Right renal pelvis (tissue), 4 donors: ENCODE measurements at places on chromosomes 11 and 22.

DNA sequence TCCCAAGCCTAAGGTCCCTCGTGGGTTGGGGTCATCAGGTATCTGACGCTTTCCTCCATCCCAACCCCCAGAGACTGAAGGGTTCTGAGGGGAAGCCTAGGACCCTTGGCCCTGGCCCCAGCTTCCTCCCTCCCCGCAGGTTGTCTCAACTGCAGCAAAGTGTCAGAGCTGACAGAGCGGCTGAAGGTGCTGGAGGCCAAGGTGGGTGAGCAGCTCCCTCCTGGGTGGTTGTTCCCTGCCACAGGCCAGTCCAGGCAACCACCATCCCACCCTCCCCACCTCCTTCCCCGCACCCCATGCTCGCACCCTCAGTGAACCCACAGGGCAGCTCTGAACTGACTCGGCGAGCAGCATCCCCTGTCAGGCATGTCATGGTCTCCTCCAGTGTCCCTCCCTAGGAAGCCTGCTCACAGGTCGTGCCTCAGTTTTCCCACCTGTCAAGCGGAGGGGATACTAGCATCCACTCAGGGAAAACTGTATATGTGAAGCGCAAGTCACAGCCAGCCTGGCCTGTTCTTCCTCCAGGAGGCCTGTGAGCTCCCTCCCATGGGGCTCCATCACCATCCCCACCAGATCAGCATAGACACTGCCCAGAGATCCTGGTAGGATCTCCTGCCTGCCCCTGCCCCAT, 20.8 kb downstream of the EMID1 start:
- no peak for DNase-seq

- DNase-seq, result no peak
These were observed 101.7 kb downstream of the FAM181B start for GRCh38 chr11:82631722-82632630.

DNA sequence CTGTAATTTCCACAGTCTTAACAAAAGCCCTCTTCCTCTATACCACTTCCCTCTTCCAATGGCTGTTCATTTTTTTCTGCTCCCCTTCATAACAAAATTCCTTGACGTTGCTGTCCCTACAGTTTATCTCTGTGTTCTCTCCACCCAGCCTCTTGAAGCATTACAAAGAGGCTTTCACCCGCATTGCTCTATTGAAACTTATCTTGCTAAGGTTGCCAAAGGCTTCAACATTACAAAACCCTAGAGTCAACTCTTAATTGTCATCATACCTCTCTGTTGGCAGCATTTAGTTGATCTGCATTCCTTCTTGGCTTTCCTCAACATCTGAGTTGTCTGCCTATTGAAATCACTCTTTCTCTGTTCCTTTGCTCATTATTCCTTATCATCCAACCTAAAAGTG, 1055.7 kb downstream of the JRKL start:
- no peak for DNase-seq

DNA sequence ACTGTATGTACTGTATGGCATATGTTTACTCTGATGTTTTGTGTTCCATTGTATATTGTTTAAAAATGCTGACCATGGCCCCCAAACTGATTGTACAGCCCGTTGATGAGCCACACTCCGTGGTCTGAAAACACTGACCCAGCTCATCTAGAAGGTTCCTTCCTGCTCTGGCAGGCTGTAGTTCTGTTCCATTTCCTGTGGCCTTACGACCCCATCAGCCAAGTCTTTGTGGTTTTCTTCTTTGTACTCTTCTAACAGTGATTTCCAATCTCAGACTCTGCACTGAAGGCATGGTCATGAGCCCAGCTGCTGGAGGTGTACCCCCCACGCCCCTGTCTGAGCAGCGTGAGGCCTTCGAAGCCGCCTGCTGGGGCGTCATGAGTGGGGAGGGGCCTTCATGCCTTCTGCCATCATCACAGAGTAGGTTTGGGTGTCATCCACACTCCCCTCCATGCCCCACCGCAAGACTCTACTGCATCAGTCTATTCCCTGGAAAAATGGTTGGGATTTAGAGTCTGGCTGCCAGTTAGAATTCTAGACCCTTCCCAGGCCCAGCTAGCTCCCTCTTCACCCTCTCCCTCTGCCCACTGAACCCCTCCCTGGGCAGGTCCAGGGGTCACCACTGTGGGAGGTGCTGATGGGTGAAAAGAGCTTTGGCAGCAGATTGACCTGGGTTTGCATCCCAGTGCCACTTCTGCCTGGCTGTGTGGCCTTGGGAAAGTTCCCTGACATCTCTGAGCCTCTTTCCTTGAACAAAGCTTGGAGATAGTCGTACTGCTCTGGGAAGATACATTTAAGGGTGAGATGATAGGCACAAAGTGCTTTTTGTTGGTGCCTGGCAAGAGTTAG, 11.3 kb upstream of the C11orf96 start:
- no peak for DNase-seq

DNA sequence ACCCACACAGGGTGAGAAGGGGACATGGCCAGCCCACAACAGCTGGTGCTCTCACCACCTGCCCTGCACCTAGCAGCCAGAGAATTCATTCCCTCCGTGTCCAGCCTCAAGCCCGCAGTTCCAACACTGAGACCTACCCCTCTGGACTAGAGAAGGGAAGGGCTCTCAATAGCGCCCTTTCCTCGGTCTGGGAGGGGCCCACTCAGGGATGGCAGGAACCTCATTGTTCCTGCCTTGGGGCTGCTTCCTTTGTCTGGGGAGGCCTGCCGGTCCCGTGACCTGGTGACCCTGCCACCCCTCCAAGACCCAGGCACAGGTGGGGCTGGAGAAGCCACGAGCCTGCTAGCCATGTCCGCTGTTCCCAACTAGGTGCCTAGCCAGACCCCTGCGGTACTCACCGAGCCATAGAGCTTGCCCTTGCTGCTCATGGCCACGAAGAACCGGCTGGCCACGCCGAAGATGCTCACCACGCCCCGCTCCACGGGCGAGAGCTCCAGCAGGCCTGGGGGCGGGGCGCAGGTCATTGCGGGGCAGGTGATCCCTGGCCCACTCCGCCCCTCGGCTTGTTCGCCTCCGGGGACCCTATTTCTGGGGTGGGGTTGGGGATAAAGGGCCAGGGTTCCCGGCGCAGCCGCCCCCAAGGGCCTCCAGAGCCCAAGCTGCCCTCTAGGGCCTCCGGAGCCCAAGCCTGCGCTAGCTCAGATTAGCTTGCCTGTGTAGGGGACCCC, 1.4 kb downstream of the FGF4 start:
- DNase-seq, result no peak

- DNase-seq, result no peak
These were observed 46.1 kb downstream of the ALX4 start for GRCh38 chr11:44263738-44264437.

GRCh38 chr22:36778020-36778419, 2.1 kb upstream of the IFT27 start:
- DNase-seq, result no peak

- DNase-seq, result no peak
These were observed 359.5 kb downstream of the TMEM135 start for GRCh38 chr11:87397011-87397865.

DNA sequence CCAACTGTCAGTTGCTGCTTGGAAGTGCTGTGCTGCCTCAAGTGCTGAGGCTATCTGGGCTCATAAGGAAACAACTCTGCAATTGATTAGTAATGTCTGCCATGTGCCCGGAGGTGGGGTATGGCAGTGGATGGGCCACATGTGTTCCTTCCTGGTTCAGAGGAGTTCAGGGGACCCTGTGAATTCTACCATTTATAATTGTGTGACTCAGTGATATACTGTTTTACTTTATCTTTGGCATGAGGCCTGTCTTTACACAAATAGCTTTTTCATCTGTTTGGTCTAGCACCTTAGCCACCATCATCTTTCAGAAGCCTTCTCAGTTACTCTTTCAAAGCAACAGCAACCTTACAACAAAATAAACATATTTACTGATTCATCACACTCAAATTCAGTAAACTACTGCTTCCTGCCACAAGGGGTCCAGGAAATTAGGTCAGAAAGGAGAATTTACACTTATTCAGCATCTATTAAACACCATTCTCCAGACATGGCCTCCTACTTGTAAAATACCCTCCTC, 20.9 kb downstream of the DKK3 start:
- DNase-seq, result no peak

- no peak for DNase-seq
These were observed 103.8 kb upstream of the CRYBB3 start for GRCh38 chr22:25095869-25096268.

DNA sequence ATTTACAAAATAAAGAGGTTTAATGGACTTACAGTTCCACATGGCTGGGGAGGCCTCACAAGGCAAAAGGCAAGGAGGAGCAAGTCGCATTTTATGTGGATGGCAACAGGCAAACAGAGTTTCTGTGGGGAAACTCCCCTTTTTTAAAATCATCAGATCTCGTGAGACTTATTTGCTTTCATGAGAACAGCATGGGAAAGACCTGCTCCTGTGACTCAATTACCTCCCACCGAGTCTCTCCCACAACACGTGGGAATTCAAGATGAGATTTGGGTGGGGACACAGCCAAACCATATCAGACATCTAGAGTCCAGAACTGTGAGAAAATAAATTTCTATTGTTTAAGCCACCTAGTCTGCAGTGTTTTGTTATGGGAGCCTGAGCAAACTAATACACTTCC, 80.8 kb downstream of the ME3 start:
- no peak for DNase-seq

DNA sequence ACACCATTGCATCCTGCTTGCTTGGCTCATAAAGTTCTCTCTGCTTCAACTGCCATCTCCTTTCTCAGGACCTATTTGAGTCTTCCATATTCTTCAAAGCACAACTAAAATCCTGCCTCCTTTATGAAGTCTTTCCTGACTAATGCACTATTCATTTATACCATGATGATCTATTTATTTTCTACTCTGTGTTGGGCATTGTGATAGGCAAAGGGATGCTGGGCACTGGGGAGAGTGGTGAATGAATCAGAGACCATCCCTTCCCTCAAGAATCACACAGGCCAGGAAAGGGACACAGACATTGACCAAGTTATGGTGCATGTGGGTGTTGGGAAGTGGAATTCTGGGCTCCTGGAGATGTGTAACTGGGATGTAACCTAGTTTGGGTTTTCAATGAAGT, 86.9 kb downstream of the CACNG2 start:
- DNase-seq, result no peak

GRCh38 chr11:77654770-77655434, 17.3 kb upstream of the CLNS1A start:
- DNase-seq, result no peak

DNA sequence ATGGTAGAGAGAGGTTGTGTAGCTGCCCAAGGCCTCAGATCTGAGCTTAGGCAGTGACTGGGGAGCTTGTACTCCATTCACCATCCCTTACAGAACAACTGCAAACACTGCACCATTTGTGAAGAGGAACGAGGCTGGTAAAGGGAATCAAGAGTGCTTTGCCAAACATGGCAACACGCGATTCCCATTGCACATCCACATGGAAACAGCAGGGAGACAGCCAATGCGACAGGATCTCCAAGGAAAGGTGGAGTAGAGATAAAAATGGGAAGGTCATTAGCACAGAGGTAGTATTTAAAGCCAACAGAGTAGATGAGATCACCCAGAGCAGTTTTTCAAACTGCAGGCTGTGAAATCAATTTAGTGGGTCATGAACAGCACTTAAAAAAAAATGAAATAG, 42.0 kb downstream of the TCF20 start:
- no peak for DNase-seq

DNA sequence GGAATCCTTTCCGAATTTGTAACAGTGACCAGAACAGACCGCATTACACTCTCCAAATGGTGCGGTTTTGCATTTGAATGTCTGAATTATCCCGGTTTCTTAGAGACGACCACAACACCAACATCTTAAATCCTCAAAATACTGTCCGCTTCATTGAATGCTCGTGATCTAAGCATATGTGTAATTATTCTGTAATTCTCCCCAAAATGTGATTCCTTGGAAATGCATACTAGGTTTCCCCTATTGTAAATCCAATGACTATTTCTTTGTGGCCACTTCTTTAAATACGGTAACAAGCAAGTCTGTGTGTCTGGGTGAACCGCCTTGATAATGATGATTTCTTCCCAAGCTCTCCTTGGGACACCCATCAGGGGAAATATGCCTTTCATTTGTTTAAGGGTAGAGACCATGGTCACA, 87.3 kb upstream of the DBX1 start:
- DNase-seq, result no peak

DNA sequence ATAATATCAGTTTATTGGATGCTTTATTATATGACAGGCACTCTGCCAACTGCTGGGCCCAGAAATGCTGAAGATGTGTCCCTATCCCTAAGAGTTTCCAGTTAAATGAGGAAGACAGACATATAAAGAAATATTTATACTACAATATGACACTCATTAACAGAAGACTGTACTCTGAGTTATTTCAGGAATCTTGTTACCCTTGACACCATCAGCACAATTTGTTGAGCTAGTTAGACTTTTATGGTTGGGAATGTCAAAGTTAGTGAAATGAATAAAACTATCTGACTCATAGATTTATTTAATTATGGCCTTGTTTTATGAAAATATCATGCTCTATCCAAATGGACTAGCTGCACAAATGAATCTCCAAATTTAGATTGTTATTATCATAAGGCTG, 25.6 kb upstream of the MSANTD4 start:
- no peak for DNase-seq

- no peak for DNase-seq
These were observed 50.0 kb downstream of the CLTCL1 start for GRCh38 chr22:19241593-19241906.

GRCh38 chr11:23569547-23569946, 709.3 kb upstream of the CCDC179 start:
- DNase-seq, result no peak

GRCh38 chr11:46643531-46643930, 26.2 kb downstream of the ATG13 start:
- DNase-seq, result no peak

- no peak for DNase-seq
These were observed 547 bp downstream of the PARVG start for GRCh38 chr22:44181033-44181911.

DNA sequence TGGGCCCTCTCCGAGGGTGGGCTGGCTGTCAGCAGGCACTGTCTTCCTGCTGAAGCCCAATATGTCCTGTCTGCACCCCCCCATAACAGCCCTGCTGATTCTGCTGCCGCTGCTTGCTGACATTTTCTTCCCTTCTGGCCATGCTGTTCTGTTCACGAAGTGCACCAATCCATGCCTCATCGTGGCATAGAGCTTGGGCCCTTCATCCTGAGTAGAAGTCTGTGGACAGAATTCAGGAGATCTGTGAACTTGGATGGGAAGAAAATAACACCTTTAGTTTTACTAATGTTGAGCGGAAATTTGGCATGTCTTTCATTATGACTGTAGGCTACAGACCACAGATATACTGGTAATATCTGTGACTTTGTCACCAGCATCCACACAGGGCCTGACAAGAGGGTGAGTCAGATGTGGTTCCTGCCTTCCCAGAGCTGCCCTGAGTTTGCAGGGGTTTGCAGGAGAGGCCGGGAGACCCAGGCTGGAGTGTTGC, 14.1 kb upstream of the KIAA0930 start:
- no peak for DNase-seq

DNA sequence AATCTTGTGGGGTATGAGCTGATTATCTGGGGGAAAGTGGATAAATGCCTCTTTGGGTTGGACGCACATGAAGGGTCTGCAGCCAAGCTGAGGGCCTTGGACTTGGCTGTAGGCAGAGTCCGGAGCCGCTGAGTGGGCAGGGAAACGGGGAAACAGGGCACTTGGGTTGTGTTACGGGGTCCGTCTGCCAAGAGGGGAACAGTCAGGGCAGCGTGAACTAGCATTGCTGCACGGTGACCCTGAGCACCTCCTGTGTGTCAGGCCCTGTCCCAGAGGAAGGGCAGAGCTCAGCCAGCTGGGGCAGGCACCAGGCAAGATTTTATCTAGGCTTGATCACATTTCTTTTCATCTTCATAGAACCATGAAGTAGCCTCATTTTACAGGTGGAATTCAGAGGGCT, 11.9 kb downstream of the FAM83F start:
- no peak for DNase-seq
